ENCODE measurements at places on chromosomes 4 and X. TPM values are rescaled to one million over a fixed set of nuclear protein-coding genes. Genes with fewer than 3 reads are reported as not detected.

VEGFD gene
- total RNA-seq = 0.27 TPM

TCEANC gene
- total RNA-seq = 0.59 TPM

C1GALT1C1 gene
- total RNA-seq = 31.2 TPM

FATE1 gene
- total RNA-seq = not detected

MSX1 gene
- total RNA-seq = 4.8 TPM

CHRDL1 gene
- total RNA-seq = not detected

TMEM31 gene
- not detected for total RNA-seq

RNF212 gene
- total RNA-seq = 3.4 TPM

XKRX gene
- total RNA-seq = 0.66 TPM

CXCL3 gene
- 3.8 TPM for total RNA-seq

All from A549 treated with GW870086 at 1 μM for 4 hours (cell line).